ENCODE measurements at places on chromosomes 4 and X.

- DNase-seq = no peak
These were observed 1.5 kb downstream of the SMIM14 start for GRCh38 chr4:39637221-39637585.

DNA sequence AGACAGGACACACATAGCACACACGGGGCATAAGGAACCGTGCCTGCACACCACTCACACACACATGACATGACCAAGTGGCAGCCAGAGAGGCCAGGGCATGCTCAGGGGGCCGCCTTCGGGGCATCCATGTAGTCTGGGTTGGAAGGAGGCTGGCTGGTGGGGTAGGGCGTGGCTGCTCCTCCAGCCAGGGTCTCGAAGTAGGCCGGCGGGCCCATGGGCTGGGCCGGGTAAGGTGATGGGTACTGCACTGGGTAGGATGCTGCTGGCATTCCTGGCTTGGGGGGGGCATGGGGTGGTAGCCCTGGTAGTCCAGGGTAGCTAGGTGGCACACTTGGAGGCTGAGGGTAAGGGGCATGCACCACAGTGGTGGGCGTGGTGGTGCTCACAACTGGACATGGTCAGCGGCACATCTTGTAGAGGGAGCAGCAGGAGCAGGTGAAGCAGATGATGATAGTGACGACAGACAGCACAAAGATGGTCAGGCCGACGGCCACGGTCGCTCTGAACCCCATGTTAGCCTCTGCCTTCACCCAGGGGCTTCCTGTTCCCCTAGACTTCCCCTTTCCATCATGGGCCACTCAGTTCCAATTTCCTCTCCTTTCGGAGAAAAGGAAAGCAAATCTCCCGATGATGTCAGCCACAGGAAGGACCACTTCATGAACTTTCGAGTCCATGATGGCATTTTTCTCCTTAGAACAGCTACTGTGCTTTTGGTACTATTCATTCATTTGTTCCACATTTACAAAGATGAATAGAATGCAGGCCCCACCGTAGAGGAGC lies 10.9 kb upstream of the DDX3X start:
- no peak for DNase-seq

DNA sequence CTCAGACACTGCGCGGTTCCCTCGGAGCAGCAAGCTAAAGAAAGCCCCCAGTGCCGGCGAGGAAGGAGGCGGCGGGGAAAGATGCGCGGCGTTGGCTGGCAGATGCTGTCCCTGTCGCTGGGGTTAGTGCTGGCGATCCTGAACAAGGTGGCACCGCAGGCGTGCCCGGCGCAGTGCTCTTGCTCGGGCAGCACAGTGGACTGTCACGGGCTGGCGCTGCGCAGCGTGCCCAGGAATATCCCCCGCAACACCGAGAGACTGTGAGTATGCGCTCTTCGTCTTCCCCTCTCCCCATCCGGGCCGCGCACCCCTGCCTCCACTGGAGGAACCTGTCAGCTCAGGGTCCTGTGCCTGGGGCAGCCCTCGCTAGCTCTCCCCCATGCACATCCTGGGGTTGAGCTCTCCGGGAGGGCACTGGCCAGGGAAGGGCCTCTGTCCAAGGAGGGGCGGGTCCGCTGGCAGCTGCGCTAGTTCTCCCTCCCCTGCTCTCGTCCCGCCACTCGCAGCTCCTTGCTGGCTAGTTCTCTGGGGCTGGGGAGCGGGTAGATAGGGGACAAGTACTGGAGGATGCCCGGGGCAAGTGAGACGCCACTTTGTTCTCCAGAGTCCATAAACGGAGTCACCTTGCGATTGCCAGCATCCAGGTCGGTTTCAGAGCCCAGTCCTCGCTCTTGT lies 2.2 kb downstream of the SLIT2 start:
- DNase-seq = no peak

GRCh38 chr4:186642530-186642929 lies 81.1 kb downstream of the FAT1 start:
- no peak for DNase-seq

- no peak for DNase-seq
These were observed 46.6 kb upstream of the HS6ST2 start for GRCh38 chrX:133005042-133005441.

- no peak for DNase-seq
These were observed 270.1 kb upstream of the LDB2 start for GRCh38 chr4:17168571-17168970.
